ENCODE measurements at places on chromosomes 4 and X.

- DNase-seq = no peak
These were observed 22.4 kb downstream of the AFF1 start for GRCh38 chr4:86957215-86957614.

DNA sequence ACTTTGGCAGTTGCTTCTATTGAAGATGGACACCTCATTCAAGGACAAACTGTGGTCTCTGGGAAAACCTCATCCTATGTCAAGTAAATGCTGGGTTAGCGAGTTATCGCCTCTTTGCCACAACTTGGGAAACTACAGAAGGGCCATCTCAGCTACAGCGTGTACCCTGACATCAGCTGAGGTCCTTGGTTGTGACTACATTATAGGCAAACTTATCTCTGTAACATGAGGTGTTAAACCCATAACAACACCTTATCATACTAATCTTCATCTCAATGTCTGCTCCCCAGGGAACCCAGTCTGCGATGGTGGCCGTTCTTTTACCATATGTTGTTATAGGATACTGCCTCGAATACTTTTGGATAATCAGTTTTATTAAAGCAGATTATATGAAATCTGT, 1862.7 kb downstream of the STIM2 start:
- DNase-seq = no peak

DNA sequence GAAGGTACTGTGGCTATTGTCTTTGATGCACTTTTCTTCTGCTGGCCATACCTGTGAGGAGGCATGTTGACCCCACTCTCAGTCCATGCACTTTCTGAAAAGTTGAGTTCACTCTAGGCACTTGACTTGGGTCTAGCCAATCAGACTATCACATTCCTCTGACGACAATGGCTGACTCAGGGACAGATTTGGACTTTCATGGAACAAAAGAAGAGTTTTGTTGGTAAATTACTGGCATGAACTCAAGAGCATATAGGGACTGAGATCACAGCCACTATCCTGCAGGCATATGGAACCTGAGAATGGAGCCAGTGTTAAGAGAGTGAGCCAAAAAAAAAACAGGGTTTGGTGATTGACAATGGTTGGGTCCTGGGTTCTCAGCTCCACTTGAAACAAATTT, 24.6 kb upstream of the CXCL6 start:
- no peak for DNase-seq

DNA sequence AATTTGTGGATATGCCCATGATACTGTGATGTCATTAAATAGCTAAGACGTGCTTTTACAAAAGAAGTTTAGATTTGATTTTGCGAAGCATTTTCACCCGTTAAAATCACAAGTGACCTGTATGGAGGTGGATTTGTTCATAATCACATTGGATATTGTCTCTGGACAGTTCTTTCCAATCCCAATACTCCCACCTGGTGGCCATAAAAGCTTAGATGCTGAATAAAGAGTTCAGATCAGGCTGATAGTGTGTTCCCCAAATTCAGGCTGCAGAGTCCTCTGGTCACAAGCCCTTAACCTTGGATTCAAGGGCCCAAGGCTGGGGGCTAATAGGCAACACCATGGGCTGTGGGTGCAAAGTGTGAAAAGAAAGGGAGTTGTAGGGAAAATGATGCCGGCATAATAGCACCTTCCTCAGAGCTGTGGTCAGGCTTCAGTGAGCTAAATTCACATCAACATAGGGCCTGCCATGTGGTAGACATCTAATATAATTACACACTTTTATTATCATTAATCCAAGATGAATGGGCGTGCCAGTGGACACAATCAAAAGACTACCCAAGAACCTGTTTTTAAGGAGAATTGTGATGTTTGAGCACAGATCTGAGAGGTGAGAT, 28.1 kb downstream of the SMIM43 start:
- DNase-seq = no peak

DNA sequence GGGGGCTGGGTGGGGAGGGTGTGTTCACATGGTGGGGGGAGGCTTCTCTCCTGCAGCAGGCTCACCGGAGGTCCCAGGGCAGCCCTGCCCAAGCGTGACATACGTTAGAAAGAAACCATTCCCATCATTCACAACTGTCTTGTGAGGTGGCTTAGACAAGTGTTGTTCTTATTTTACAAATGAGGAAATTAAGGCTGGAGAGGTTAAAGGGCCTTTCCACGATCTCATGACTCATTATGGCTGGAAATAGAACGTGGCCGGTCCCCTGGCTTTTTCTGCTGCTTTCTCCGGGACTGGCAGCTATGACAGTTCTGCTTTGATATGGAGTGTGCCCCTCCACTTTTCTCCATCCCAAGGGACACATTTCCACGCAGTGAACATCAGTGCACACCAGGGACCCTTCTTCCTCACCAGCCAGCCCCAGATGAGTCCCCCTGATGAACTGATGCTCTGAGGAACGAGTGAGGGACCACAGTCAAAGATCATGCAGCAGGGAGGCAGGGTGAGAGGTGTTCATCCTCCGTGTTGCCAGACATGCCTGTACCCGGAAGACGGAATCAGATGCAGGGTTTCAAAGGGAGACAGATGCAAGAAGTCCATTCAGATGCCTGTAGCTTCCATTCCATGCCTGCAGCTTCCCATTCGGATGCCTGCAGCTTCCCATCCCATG, 64.0 kb upstream of the ACSL1 start:
- no peak for DNase-seq

- DNase-seq = no peak
These were observed 2.6 kb upstream of the BEX1 start for GRCh38 chrX:103066606-103067005.

DNA sequence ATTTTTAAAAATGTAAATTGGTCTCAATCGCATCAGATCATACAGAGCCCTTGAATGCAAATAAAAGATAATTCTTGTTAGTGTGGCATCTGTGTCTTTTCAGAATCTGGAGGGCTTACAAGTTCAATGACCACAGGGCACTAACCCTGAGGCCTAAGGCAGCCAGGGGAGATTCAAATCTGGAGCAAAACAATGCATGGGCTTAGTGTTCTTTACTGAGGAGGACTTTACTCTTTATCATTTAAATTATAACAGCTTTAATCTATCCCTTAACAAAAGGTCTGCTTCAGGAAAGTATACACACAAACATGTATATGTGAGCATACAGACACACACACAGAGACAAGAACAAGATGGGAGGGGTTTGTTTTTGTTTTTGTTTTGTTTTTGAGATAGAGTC, 51.0 kb upstream of the NSUN7 start:
- no peak for DNase-seq

- no peak for DNase-seq
These were observed 185.1 kb downstream of the PDHA2 start for GRCh38 chr4:96025011-96025410.

GRCh38 chrX:11066812-11067211, 44.3 kb upstream of the HCCS start:
- no peak for DNase-seq

- DNase-seq = no peak
These were observed 5.5 kb upstream of the PHF8 start for GRCh38 chrX:54049801-54050200.

DNA sequence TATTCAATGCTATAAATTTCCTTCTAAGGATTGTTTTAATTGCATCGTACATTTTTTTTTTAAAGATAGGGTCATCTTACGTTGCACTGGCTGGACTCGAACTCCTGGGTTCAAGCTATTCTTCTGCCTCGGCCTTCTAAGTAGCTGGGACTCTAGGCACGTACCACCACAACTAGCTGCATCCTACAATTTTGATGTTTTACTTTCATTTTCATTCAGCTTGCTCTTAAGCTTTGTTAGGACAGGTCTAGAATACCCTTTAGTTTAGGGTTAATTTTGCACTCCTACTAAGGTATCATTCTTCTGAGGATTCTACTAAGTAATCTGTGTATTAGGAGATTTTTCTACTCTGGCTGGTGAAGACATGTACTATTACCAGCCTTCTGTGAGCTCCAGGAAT, 50.2 kb upstream of the C1GALT1C1 start:
- DNase-seq = no peak

- no peak for DNase-seq
These were observed 1.1 kb upstream of the RRH start for GRCh38 chr4:109826719-109827118.

GRCh38 chr4:177511611-177512010, 69.4 kb upstream of the AGA start:
- no peak for DNase-seq

GRCh38 chr4:146379744-146380143, 142.0 kb downstream of the SLC10A7 start:
- DNase-seq = no peak

DNA sequence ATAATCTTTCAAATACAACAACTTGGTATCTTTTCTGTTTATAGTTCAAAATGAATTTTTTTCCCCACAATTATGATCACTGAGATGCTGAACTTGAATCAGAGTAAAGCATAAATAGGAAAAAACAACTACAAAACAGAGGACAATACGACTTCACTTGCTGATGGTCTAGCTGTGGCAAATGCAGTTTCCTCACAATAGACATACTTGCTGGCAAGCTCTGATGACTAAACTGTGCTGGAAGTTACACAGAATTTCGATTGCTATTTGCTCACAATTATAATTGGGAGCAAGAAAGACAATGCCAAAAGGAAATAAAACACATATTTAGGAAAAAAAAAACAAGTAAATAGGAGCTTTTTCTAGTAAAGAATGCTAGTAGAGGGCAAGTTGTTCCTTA, 14.7 kb downstream of the VEGFC start:
- no peak for DNase-seq

- no peak for DNase-seq
These were observed 43.5 kb upstream of the CITED1 start for GRCh38 chrX:72349190-72349589.

GRCh38 chr4:109810552-109811387, 4.8 kb upstream of the GAR1 start:
- DNase-seq = no peak
